Pericardium fibroblast (primary cell): ENCODE measurements at places on chromosomes 5 and 9. TPM values are rescaled to one million over a fixed set of nuclear protein-coding genes. Genes with fewer than 3 reads are reported as not detected.

AQP3 gene
- 5.4 and 34.3 TPM in 2 replicates for total RNA-seq

PDLIM4 gene
- total RNA-seq, result 27.4 and 48.3 TPM in 2 replicates

ISOC1 gene
- total RNA-seq, result 11.2 and 27.4 TPM in 2 replicates

GKAP1 gene
- 0.12 and 2.9 TPM in 2 replicates for total RNA-seq

ACOT12 gene
- total RNA-seq, result not detected in 2 replicates

CDC37L1 gene
- 19.4 and 24.5 TPM in 2 replicates for total RNA-seq

CD74 gene
- 0.47 and 3.2 TPM in 2 replicates for total RNA-seq

LCN15 gene
- total RNA-seq, result not detected in 2 replicates

PITX1 gene
- total RNA-seq, result 0.17 and 11.6 TPM in 2 replicates

SGCD gene
- total RNA-seq, result 11.2 TPM in 2 replicates

PTPN3 gene
- total RNA-seq, result 0.23 and 7.1 TPM in 2 replicates

KLHL9 gene
- total RNA-seq, result 19.7 and 24.7 TPM in 2 replicates

RLN1 gene
- 3.7 TPM in 1 of 2 replicates, not detected in the other for total RNA-seq

C5orf52 gene
- not detected in 2 replicates for total RNA-seq

DCANP1 gene
- total RNA-seq, result not detected in 2 replicates

TMEM252 gene
- total RNA-seq, result not detected in 2 replicates

MRPS2 gene
- total RNA-seq, result 34.1 and 40.9 TPM in 2 replicates

HACD4 gene
- total RNA-seq, result 3.7 and 7.1 TPM in 2 replicates

TXNDC8 gene
- not detected in 2 replicates for total RNA-seq
